Stimulated activated CD4-positive, alpha-beta T cell treated with anti-CD3 and anti-CD28 coated beads, Interleukin-4, amount 100 ng/mL, for 1 hour (primary cell): ENCODE measurements at places on chromosomes 3 and 15.

DNA sequence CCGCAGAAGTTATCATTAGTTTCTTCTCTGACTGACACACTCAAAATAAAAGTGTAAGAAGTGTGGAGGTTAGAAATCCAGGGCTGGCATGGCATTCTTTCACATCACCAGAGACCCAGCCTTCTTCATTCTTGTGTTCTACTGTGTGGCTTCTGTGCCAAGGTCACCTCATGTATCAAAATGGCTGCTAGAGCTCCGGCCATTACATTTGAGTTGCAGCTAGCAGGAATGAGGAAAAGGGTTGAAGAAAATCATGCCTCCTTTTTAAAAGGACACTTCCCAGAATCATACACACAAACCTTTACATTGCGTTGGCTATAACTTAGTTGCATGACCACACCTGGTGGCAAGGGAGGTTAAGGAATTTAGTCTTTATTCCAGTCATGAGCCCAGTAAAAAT lies 345.6 kb upstream of the PROK2 start:
- DNase-seq, result no peak

- DNase-seq, result no peak
Measured at GRCh38 chr3:102400766-102401165, 34.0 kb upstream of the ZPLD1 start.

DNA sequence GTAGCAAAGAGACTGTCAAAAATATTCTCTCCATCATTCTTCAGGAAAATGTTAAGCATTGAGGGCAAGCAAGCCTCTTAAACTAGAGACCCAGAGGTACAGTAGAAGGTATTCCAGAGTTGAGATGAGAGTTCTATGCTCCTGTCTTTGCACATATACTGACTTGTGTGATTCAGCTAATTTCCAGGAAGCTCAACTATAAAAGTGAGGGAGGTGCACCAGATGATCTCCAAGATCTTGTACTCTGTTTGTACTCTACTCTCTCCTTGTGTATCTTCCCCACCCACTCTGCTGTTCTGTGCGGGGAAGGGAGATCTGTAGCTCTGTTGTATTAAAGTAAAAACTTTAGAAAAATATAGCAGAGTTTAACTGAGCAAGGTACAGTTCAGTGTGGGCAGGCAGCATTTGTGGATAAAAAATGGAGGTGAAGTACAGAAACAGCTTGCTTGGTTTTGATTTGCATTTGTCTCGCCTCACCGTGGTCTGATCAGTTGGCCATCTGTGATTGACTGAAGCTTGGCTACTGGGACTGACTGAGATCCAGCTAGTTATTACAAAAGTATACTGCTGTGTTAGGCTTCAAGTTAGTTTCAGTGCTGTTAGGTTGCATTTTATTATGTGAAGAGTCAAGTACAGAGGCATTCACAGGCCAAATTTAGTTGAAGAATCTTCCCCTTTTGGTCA lies 463.1 kb upstream of the GOLIM4 start:
- no peak for DNase-seq

GRCh38 chr15:76382987-76383728 lies 46.6 kb downstream of the ISL2 start:
- no peak for DNase-seq

DNA sequence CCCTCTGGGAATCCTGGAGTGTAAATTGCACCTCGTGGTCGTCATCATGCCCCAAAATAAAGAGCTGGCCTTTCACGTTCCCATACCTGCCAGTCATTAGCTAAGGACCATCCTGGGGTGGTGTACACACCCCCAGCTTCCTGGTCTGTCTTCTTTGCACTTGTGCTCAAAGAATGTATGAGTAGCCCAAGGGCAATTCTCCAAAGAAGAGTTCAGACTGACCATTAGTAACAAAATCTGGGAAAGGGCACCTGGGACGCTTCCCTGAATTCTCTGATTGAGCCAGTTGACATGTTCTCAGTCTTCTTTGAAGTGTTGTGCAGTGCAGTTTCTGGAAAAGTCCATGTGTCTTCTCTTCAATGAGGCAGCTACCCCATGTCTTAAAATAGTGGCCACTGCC lies 34.8 kb downstream of the FAM3D start:
- no peak for DNase-seq

GRCh38 chr15:72916378-72916777 lies 132.8 kb upstream of the ADPGK start:
- no peak for DNase-seq

DNA sequence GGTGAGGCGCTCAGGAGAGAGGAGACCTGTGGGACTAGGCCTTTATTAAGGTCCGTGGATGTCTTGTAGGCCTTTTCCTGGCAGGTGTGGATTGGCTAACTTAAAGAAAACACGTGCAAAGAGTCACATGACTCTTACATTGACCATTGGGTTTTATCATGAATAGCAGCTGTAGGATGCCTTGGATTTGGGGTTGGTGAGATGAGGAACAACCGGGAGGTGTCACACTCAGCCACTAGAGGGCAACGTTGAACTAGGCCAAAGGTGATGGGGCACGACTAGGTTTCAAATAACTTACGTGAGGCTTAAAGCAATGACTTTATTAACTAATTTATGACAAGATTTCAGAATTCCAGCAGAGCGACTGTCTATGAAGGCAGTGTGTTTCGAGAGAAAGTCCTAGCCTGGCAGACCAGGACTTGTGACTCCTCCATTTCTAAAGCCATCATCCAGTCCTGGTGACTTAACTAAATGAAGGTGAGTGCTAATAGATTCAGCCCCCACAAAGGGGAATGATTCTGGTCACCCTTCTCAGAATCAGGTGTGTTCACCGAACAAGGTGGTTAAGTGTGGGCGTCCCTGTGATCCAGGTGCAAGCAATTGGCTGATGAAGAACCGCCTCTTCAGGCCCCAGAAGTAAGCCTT lies 345.6 kb downstream of the MCTP2 start:
- peak; percentile 10 for DNase-seq

GRCh38 chr3:12588039-12589009 lies 31.4 kb downstream of the MKRN2 start:
- DNase-seq, result no peak

GRCh38 chr15:97947465-97948260 lies 12.8 kb upstream of the ARRDC4 start:
- DNase-seq, result no peak

DNA sequence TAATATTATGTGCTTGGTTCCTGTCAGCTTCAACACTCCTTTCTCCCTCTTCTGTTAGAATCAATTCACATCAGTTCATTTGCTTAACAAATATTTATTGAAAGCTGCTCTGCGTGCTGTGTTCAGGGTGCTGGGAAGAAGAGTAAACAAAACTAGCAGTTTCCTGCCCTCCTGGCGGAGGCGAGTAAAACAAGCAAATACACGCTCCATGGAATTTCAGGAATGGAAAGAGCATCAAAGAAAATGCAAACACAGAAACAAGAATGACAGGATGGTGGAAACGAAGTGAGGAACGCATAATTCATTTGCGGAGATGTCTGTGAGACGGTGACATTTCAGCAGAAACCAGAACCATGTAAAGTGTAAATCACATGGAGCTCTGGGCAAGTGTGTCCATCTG lies 49.4 kb upstream of the SPTSSB start:
- DNase-seq, result no peak

DNA sequence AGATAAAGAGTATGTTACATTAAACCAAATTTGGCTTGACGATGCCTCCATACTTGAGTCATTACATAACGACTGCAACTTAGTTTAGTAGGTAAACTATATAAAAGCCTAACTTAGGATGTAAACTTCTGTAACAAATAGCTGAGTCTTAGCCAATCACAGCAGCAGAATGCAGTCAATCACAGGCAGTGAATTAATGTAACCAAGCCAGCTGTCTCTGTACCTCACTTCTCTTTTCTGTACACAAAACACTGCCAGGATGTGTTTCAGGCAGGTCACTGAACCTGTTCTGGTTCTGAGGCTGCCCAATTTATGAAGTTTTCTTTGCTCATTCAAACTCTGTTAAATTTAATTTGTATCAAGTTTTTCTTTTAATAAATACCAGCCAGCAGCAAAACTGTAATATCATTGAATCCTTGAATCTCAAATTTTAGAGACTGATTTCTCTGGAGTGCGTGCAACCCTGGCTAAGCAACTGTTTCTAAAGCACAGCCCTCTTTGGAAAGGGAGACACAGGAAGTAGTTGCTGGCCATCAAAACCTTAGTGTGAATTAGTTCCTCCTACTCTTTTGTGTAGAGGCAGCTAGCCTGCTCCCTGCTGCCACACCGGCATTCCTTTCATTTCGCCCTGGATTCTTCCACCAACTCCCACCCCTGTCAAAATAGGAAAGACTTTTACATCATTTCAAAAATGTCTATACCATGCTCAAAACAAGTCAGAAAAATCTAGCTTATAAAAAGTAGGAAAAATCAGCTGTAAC lies 15.2 kb downstream of the RFTN1 start:
- DNase-seq, result no peak

GRCh38 chr3:146532406-146532805 lies 12.0 kb downstream of the PLSCR1 start:
- no peak for DNase-seq

GRCh38 chr15:82743810-82744209 lies 34.1 kb upstream of the AP3B2 start:
- DNase-seq, result no peak

GRCh38 chr3:45041666-45042065 lies 15.6 kb downstream of the CLEC3B start:
- no peak for DNase-seq

- DNase-seq, result no peak
Measured at GRCh38 chr15:25734680-25735355, 128.3 kb downstream of the ATP10A start.

GRCh38 chr3:102573483-102574028 lies 138.7 kb downstream of the ZPLD1 start:
- no peak for DNase-seq

- no peak for DNase-seq
Measured at GRCh38 chr15:34933432-34933975, 36.0 kb downstream of the AQR start.

DNA sequence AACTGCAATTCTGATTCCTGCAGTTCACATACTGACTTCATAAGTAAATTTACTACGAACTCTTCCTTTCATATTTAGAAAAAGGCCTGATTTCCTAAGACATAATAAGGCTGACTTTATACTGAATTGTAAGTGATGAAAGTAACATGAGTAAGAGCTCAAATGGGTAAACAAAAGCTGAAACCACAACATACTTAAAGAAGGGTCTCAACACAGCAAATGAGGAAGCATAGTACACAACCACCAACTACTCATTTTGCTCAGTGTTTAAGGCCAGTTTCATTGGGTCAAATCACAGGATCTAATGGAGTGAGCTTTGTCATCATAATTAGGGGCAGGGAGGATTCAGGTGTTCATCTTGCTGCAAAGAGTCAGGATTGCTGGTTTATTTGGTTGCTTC lies 81.4 kb downstream of the SETD2 start:
- no peak for DNase-seq

- no peak for DNase-seq
Measured at GRCh38 chr15:29071882-29072273, 186.1 kb downstream of the APBA2 start.

DNA sequence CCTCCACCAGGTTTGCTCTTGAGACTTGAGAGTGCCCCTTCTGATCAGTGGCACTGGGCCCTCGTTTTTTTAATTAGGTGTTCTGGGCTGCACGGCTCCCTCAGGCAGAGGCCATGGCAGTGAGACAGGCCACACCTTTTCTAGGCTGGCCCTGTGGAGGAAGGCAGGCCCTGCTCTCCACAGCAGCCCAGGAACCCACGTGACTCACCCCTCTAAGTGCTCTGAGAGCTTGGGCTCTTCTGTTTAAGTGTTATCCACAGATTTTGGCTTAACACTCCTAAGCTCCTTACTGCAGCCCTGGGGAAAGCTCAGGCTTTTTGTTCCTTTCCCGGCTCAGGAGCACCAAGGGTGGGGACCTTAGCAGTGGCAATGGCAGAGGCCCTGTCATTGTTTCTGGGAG lies 463.2 kb upstream of the GBE1 start:
- no peak for DNase-seq

DNA sequence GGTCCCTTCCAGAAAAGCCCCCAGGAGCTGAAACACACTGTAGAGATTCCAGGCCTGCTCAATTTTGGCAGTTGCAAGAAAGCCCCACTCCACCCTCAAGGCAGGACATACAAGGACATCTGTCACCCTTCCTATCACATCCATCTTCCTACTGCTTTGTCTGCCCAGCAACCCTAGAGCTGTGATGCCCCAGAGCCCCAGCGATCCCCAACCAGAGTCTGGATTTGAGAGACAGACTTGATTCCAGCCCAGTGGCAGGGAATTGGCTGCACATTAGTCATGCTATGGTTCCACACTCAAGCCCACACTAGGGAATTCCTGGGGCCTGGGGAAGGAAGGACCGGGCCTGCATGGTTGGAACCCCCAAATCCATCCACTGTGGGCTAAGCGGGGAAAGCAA lies 56.8 kb downstream of the ATP2B2 start:
- DNase-seq, result no peak

DNA sequence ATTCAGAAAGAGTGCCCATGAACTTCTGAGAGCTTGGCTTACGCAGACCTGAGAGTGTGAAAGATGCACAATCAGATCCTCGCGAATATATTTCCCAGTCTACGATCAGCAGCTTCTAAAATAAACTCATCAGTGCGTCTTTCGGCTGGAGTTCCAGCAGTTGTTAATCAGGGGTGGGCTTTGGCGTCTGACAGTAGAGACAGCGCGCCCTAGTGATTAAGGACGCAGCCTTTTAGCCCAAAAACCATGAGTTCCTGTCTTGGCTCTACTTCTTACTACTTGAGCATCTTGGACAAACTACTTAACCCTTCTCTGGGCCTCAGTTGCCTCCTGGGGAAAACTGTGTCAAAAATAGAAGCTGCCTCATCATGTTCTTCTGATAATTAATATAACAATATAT lies 15.8 kb upstream of the ARRDC4 start:
- no peak for DNase-seq

DNA sequence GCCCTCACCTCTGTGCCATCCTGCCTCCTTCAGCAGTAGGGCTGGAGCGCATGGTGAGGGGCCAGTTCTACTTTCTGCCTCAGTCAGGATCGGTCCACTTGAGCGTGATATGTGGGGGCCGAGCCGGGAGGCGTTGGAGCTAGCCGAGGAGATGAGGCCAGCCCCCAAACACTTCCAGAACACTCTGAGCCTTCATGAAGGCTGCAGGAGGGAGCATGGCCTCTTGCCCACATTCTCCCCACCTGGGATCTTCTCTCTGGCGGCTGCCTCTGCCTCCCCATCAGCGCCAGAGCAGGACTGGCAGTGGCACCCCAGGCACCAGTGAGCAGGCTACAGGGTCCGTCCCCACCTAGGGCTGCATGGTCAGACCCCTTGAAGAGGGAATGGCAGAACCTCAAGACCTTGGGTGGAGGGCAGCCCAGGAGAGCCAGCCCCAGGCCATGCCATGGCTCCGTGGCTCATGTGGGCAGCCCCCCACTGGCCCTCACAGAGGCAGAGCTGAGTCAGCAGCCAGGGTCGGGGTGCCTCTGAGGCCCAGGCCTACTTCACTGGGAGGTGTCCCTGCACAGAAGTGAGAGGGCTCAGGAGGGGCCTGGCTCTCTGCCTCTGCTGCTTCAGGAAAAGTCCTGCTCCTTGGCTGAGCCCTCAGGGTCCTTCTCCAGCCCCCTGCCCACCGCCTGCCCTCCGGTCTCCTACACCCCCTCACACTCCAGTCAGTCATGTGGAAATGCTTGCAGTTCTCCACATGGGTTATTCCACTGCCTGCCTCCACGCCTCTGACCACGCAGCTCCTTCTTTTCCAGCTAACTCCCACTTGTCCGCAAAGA lies 28.1 kb upstream of the CYP11A1 start:
- no peak for DNase-seq
